ENCODE measurements at places on chromosomes 13 and 19.

DNA sequence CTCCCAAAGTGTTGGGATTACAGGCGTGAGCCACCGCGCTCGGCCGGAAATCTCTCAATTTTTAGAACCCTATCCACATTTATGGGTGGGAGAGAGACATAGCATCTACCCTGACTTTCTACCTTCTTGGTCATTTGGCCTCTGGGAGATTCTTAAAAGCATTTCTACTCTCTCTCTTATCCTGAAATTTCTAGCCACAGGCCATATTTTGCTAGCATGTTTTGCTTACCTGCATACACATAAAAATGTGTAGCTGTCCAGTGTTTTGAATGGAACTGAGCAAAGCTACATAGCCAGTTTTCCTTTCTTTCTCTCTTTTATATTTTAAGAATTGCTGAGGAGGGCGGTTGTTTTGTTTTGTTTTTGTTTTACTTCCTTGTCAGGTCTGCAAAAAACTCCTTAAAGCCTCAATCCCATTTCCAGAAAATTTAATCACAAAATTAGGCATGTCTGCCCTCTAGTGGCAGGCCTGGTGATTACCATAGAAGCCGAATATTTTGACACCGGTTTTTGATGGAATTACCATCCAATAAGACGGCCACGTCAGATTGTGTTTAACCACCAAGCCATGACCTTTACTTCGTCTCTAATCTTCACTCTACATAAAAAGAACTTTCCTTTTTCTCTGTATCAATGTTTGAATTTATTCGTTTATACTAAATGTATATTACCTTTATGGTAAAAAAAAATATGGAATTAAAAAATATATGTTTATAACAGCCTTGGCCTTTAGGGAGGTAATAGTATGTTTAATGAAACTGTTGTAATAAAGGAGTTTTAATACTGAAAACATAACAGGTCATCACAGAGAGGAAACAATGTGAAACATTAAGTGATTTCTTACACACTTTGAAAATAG lies 34.4 kb upstream of the OXGR1 start:
- peak; percentile 63 for DNase-seq

GRCh38 chr19:13633109-13633508 lies 126.8 kb upstream of the CACNA1A start:
- DNase-seq, result no peak

GRCh38 chr19:6319376-6319775 lies 14.0 kb downstream of the ACER1 start:
- no peak for DNase-seq

DNA sequence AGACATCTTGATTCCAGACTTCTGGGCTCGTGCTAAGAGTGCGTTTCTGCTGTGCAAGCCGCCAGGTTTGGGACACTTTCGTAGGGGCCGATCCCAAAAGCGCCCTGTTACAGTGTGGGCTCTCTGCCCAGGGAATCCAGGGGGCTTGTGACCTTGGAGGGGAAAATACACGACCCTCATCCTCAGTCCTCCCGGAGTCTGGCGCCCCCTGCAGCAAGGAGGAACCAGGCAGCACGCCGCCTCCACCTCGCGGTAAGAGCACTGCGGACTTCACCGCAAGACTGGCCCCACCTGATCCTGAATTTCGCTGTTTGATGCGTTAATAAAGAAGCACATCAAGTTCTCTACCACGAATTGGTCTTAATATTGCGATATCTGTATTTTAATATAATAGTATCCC lies 5.2 kb downstream of the POLRMT start:
- DNase-seq, result no peak

DNA sequence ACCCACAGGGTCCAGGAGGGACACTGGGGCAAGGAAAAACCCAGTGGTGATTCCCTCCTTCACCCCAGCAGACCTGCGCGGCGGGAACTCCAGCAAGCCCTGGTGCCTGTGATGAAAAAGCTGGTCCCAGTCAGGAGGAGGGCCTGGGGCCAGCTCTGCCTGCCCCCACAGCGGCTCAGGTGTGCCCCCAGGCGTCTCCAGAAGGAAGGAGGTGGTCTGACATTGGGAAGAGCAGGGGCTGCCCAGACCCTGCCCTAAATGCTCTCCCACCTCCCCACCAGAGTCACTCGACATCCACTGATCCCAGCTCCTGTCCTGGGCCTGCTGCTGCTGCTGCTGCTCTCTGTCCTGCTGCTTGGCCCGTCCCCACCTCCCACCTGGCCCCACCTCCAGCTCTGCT lies 6.2 kb downstream of the PTH2 start:
- DNase-seq, result no peak

DNA sequence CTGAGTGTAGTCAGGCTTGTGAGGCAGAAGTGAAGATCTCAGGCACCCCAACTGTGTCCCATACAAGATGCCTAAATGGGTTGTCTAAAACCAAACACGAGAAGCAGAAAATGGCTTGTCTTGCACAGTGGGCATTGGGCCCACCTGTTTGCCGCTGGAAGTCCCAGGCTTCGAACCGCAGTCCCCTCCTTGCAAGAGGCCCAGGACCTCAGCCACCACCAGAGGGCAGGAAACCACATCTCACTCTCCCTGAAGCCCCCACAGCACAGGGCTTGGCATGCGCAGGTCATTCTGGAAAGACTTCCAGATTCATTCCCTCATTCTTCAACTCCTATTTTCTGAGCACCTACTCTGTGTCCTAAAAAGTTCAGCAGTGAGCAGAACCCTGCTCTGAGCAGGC lies 973.7 kb downstream of the UQCRFS1 start:
- DNase-seq, result no peak

- DNase-seq, result no peak
Measured at GRCh38 chr13:102002287-102002686, 399.6 kb downstream of the FGF14 start.

- DNase-seq, result no peak
Measured at GRCh38 chr13:104411141-104411765, 1345.0 kb upstream of the SLC10A2 start.

DNA sequence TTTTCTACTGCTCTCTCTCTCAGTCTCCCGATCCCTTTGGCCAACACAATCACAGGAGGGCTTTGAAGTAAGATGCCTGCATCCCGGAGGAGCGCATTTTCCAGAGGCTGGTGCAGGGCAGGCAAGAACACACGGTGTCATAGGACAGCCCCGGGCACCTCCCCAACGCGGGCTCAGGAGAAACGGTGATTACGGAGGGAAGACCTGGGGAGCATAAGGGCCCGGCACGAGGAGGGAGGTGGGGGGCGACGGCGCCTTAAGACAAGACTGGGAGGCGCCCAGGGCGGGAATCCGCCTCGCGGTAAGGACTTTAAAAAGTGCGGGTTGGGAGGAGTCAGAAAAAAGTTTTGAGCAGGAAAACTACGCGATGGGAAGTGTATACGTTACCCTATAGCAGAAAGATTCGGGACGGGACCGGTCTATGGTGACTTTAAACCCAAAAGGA lies 18.7 kb upstream of the ZNF888 start:
- peak; percentile 56 for DNase-seq

DNA sequence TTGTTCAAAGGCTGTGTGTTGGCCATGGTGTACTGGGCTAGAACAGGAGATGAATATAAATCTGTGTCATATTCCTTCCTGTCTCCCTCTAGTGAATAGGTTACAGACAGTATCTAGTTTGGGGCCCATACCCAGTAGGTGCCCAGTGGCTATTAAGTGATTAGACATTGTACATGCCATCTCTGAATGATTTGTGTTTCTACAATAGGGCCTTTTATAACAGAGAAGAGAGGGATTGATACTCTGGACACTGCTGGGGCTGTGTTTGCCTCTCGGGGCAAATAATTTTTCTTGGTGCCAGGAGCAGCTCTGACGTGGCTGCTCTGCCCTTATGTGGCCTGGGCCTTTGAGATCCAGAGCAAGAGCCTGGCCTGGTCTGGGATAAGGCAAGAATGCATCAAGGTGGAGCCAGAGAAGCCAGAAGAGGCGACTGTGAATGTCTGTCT lies 403.1 kb downstream of the SPRY2 start:
- no peak for DNase-seq

- no peak for DNase-seq
Measured at GRCh38 chr13:114099191-114099590, 33.2 kb downstream of the RASA3 start.

DNA sequence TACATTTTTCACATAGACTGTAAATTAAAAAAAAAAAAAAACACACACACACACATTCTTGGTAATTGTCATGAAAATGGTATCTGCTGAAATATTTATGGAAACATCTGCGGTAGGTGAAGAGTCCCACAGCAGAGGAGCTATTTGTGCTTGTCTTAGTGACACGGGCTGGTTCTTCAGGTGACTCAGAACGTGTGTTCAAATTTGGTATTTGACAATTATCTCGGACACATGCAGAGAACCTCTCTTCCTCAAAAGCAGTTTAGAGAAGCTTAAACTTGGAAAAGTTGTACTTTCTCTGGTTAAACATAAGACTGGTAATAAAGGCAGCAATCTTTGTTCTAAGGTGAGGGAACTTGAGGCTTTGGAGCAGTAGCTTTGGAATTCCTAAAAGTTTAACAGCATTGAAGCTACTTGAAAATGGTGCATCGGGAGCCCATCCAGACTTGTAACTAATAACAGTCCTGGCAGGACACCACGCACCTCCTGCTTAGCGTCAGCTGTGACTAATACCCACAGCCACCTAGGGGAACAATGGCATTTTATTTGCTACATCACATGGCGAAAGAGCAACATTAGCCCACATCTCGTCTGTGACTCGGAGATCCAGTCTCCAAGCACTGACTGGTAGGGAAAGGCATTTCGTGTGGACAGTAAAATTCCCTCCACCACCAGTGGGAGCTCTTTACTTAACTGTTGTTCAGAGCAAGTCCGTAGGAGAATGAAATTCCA lies 1505.1 kb upstream of the SLC10A2 start:
- DNase-seq, result no peak

GRCh38 chr13:107238262-107238981 lies 670.5 kb upstream of the ARGLU1 start:
- DNase-seq, result no peak

DNA sequence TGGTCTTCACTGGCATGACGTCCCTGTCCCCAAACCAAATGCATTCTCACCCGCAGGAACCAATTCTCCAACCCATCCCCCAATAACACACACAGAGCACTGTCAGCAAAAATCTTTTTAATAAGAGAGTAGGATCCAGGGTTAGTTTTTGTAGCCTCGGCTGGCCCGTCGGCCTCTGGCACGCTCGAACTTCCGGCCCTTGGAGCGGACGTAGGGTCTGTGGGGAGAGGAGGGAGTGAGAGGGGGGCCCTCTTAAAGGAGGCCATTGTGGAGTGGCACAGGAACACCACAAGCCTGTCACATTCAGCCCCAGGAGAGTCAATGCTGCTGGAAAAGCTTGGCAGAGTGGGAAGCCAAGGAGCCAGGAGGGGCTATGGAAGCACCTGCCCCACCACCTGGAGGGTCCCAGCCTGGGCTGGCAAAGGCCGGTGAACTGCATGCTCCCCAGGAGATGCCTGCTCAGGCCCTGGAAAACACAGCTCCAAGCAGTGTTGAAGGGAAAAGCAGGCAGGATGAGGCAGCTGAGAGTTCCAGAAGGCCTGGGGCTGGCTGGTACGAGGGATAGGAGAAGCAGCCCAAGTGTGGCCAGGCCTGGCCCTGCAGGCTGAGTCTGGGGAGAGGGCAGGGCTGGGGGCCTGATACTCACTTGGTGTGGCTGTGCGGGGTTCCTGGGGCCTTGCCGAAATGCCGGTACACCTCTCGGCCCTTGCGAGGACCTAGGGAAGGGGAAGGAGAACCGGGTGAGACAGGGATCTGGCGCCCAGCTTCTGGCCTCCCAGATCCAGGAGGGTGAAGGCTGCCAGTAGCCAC lies 560 bp upstream of the FAM83E start:
- no peak for DNase-seq

DNA sequence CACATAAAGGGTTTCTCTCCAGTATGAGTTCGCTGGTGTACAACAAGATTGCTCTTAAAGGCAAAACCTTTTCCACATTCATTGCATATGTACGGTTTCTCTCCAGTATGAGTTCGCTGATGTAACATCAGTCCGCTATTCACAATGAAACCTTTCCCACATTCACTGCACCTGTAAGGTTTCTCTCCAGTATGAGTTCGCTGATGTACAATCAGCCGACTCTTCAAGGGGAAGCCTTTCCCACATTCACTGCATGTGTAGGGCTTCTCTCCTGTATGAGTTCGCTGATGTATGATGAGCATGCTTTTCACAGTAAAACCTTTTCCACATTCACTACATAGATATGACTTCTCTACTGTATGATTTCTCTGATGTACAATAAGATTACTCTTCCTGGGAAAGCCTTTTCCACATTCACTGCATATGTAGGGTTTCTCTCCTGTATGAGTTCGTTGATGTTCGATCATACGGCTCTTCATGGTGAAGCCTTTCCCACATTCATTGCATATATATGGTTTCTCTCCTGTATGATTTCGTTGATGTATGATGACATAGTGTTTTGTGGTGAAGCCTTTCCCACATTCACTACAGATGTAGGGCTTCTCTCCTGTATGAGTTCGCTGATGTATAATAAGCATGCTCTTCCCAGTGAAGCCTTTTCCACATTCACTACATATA lies 6.0 kb upstream of the ZNF614 start:
- DNase-seq, result no peak

GRCh38 chr13:90375851-90376250 lies 971.6 kb upstream of the MIR17HG start:
- DNase-seq, result no peak

DNA sequence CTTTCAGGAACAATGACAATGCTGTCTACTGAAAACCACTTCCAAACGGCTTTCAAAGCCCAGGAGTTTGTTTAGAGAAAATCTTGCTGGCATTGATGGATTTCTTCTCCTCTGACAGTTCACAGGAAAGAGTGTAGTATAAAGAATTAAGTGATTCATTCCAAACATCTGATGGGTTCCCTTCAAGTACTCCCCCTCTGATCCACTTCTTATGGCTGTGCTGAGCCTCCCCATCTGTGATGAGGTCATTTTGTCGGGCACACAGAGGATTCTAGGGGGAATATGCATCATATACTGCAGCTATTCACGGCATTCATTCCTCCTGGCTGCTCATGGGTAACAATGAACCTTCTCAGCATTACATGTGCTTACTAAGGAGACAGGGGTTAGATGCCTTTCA lies 107.9 kb downstream of the RGCC start:
- no peak for DNase-seq

DNA sequence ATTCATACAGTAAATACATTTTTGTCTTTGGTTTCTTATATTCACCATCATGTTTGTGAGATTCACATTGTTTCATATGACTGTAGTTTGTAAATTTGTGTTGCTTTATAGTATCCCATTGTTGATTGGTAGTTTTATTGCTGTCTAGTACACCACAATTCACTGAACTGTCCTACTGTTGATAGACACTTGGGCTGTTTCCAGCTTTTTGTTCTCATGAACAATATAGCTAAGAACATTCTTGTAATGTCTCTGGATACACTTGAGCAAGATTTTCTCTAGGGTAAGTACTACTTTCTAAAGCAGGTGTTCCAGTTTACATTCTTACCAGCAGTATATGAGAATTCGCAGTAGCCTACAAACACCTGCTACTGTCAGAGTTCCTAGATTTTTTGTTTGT lies 37.8 kb downstream of the SKA3 start:
- no peak for DNase-seq

- DNase-seq, result no peak
Measured at GRCh38 chr19:54199401-54199800, 1.3 kb upstream of the RPS9 start.

All from stimulated activated effector memory CD8-positive, alpha-beta T cell treated with anti-CD3 and anti-CD28 coated beads, Interleukin-12 subunit alpha, Interleukin-12 subunit beta, amount 100 ng/mL, for 72 hours (primary cell).